ENCODE measurements at places on chromosomes 1 and 21.

DNA sequence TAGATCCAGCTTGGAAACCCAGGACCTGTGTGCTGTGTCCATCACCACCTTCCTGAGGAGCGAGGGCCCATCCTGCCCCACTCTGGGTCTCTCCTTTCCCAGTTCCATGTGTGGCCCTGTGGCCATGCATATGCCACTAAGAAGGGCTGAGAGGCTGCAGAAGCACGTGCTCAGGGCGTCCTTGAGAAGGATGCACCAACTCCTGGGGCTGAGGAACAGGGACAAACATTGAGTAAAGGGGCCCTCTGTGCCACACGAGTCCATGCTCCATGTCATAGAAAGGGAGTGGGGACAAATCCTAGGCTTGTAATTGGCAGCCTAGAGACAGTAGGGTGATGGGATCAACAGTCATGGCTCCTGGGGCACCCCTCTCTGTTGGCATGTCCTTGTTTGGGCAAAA is 8.4 kb downstream of the ETV3L start:
- DNase-seq = no peak

GRCh38 chr1:41925712-41926111 is 7.0 kb upstream of the HIVEP3 start:
- no peak for DNase-seq

GRCh38 chr1:185663771-185664296 is 70.4 kb upstream of the HMCN1 start:
- DNase-seq = no peak

GRCh38 chr21:37865156-37865555 is 51.1 kb downstream of the KCNJ6 start:
- DNase-seq = no peak

DNA sequence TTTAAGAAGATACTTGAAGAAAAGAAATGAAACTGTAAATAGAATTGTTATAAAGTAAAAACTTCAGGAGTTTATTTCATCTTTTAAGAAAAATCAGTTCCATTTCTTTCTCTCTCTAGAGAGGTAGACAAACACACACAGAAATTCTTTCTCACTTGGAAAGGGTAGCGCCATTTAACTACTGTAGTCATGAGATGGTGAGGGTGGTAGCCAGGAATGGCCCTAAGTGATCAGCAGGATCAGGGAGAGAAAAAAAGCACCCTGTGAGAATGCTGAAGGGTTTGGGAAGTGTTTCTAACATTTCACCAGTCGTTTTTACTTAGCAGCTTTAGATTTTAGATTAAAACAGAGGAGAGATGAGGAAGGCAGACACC is 205.7 kb upstream of the RUNX1 start:
- DNase-seq = no peak

DNA sequence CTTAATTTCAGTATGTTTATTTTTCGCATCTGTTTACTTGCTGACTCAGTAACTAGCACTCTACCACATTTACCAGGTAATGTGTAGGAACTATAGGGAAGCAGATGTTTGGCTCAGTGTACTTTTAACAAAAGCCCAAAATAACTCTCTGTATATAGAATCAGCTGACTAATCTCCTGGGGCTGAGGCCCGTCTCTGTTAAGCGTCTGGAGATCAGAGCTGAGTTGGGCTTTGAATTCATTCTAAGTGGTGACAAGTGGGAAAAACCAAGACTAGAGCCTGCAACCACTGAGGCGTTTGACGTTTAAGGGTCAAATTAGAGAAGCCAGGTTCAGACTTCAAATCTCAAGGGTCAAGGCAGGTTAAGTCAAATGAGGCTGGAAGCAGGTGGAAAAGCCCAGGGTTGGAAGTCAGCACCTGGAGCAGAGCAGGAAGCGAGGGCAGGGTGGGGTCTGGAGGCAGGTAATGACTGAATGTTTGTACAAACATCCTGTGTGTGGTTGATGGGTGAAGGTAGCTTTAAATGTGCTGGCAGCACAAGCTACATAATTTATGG is 56.8 kb upstream of the LYST start:
- DNase-seq = peak; percentile 33

DNA sequence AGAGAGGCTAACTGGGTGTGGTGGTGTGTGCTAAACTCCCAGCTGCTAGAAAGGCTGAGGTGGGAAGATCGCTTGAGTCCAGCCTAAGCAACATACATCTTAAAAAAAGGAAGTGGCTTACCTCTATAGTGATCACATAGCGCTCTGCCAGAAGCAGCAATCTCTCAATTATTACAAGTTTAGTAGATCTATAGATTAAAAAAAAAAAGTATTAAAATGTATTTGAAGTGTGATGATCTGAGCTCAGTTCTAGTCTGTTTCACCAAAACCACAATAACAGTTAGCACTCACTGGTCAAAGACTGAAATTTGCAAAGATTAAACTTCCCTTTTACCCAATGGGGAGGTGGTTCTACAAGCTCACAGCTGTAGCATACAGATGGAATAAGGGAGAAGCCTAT is 76.3 kb downstream of the USP24 start:
- DNase-seq = no peak

DNA sequence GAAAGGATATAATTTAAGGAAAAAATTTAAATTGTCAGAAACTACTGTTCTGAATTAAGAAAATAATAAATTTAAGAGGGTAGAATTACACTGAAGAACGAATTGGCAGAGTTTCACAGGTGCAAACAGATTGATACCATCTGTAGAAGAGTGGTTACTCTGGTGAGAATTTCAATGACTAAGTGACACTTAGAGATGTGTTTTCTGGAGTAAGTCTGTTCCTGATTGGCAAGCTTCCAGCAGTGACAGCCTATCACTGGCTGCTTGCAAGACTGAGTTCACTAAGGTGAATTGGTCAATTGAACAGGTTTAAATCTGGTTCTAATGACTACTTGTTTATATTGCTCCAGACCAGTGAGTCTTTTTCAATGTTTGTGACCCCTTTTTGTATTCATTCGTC is 838.2 kb upstream of the RGS18 start:
- DNase-seq = peak; percentile 26

DNA sequence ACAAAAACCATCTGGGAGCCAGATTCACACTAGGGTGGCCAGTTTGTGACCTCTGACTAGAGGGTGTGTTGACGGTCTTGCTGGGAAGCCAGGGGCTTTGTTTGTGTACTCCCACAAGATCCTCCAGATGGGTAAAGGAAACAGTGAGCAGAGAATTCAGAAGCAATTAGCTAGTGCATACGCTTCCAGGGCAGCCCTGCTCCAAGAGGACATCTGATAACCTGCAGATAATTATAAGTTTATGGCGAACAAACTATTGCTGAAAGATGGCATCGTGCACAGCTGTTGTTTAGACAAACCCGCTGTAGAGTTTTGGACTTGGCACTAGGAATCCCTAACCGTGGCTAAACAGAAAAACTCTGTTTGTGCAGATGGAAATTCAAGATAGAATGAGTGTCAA is 326.4 kb downstream of the TGFB2 start:
- no peak for DNase-seq

- no peak for DNase-seq
These were observed 7.2 kb downstream of the RNF187 start for GRCh38 chr1:228494391-228494790.

- DNase-seq = no peak
These were observed 15.6 kb upstream of the ATP1A1 start for GRCh38 chr1:116357487-116357886.

- no peak for DNase-seq
These were observed 144.2 kb downstream of the HIVEP3 start for GRCh38 chr1:41774471-41774990.

- no peak for DNase-seq
These were observed 74.9 kb upstream of the IRF2BP2 start for GRCh38 chr1:234684856-234685255.

GRCh38 chr1:60245324-60245723 is 171.8 kb upstream of the C1orf87 start:
- DNase-seq = no peak

- DNase-seq = no peak
These were observed 574.2 kb downstream of the MATN1 start for GRCh38 chr1:30149226-30149625.

DNA sequence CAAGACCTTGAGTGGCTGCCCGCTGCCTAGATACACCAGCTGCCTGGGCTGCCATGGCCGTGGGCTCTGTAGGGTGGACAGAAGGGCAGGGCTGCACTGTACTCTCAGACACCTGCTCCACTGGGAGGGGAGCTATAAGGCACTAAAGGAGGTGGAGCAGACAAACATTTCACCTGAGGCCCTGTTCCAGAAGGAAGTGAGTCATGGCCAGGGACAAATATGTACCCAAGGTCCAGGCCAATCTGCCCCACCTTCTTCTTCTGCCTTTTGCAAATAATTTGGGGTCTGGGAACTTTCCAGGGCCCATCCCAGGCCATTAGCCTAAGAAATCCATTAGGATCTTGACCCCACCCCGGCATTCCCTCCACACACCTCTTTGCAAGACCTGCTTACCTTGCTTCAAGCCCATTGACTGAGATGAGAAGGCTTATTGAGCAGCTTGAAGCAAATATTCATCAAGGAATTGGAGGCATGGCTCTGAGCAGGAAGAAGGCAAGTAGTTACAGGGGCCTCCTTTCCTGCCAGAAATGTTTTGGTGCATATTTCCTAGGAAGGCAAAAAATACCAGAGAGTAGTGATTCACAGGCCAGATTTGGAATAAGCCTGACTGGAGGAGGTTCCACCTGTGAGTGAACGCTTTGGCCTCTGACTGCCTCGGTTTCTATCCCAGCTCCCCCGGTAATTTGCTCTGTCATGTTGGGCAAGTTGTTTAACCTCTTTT is at the start of gene CAPN8:
Gene CAPN8 (minus strand): TSS at position 110 of the 721 bp plus-strand sequence. CDS start 55 bp downstream, at position 55.
- DNase-seq = peak; percentile 79

DNA sequence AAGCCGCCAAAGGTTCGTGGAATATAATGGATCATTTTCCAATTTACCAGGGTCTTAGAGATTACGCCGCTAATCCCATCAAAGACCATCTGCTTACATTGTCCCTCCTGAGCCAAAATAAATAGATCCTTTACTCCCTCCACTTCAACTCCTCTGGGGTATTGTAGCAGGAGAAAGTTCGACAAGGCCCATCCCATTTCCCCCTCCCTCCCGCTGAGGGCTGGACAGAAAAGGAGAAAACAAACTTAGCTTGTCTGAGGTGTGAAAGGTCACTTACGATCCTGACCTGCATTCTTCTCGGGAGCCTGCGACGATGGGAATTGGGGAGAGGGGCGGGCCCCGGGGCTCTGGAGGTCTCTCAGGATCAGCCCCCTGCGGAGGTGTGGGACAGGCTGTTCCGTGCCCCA is 60.8 kb downstream of the MEF2D start:
- DNase-seq = no peak

GRCh38 chr1:230387876-230388275 is 38.3 kb downstream of the PGBD5 start:
- no peak for DNase-seq

DNA sequence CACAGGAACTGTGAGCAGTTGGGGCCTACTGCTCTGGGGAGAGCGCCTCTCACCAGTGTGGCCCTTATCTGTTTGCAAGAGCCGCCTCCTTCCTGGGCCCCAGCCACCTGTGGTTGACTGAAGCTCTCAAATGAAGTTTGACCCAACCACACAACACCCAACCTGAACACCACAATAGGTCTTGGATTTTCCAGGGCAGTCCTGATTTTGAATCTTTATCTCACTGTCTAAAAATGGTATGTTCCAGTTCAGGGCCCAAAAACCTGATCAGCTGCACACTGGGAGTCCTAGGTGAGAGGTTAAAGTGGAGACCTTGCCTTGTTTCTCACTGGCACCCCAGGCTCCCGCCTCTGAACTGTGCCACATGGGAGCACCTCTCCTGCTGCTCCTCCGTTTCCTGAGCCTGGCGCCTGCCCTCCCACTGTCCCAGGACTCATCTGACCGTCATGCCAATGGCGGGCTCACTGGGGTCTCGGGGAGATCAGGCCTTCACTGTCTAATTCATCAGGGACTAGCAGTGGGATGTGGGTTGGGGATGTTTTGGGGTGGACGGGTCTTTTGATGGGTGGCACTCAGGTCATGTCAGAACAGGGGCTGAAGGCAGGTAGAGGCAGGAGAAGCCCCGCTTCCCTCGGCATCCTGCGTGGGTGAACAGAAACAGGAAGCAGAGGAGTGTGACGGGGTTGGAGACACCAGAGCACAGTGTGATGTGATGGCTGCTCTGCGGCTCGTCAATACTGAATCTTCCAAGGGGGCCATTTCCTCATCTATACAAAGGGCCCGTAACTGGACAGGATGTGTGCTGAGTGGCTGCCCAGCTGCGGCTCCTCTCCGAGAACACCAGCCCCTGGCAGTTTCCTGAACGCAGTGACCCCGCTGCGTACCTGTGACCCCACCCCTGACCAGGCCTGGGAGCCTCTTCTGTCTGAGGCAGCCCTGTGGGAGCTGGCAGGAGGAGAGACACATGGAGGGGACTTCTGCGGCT is 59.6 kb upstream of the ITPKB start:
- DNase-seq = no peak

DNA sequence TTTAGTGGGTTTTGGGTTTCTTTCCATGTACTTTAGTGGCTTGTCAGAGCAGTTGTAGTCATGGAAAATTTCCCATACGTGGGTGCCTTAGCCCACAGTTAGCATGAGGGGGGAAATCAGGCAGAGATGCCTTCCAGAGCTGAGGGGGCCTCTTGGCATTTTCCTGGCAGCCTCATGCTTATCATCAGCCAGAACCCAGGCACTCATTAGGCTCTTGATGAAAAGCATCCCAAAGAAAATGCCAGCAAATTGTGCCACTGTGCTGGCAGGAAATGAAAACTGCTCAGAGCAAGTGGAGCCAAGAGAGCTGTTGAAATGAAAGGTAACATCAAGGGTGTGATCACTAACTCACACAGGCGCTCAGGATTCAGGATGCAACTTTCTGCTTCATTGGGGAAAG is 128.0 kb downstream of the TNNI3K start:
- DNase-seq = no peak

DNA sequence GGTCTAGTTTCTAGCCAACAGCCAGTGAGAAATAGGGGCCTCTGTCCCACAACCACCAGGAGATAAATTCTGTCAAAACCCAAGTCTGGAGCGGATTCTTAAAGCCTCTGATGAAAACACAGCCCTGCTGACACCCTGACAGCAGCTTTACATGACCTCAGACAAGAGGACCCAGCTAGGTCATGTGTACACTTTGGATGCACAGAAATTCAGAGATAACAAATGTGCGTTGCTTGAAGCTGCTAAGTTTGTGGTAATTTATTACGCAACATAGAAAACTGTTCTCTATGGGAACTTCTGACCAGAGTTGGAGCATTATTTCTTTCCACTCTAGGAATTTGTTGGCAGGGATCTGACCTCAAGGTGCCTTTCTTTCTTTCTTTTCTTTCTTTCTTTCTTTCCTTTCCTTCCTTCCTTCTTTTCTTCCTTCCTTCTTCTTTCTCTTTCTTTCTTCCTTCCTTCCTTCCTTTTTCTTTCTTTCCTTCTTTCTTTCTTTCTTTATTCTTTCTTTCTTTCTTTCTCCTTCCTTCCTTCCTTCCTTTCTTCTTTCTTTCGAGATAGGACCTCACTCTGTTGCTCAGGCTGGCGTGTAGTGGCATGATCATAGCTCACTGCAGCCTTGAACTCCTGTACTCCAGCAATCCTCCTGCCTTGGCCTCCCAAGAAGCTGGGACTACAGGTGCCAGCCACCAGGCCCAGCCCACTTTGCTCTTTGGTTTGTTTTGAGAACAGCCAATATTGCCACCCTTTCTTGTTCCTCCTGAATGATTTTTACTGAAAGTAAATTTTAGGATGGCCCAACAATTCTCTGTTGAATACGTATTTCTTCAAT is 14.9 kb upstream of the HMGCS2 start:
- no peak for DNase-seq

All from Calu3 (cell line).